ENCODE measurements at places on chromosomes 16 and 17. TPM values are rescaled to one million over a fixed set of nuclear protein-coding genes. Genes with fewer than 3 reads are reported as not detected.

OR1A1 gene
- not detected for polyA plus RNA-seq

DNA sequence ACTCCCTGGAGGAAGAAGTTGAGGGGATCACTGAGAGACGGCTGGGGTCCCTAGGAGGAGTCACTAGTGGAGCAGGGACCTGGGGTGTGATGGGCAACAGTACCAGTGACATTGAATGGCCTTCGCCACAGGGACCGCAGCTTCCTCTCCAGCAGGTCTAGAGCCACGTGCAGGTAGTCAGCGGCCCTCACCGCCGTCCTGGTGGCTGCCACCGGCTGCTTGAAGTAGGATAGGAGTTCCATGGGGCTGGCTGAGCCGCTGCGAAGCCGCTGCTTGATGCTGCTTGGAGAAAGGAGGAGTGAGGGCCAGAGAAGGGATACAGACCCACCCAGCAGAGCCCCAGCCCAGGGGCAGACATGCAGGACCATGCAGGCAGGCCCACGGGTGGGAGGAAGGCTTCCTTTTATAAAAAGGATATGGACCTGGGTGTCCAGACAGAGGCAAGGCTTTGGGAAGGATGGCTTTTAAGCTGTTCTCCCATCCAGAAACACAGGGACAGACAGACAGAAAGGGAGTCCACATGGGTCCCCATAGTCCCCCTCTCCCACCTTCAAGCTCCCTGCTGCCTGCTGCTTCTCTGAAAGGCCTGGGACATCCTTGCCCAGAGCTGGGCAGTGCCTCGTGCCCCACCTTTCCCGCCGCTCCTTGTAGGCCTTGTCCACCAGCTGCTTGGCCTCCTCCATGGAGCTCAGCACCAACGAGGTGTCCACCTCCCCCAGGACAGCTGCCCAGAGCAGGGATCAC lies 827 bp downstream of the MPO start:
- DNase-seq: no peak

DNA sequence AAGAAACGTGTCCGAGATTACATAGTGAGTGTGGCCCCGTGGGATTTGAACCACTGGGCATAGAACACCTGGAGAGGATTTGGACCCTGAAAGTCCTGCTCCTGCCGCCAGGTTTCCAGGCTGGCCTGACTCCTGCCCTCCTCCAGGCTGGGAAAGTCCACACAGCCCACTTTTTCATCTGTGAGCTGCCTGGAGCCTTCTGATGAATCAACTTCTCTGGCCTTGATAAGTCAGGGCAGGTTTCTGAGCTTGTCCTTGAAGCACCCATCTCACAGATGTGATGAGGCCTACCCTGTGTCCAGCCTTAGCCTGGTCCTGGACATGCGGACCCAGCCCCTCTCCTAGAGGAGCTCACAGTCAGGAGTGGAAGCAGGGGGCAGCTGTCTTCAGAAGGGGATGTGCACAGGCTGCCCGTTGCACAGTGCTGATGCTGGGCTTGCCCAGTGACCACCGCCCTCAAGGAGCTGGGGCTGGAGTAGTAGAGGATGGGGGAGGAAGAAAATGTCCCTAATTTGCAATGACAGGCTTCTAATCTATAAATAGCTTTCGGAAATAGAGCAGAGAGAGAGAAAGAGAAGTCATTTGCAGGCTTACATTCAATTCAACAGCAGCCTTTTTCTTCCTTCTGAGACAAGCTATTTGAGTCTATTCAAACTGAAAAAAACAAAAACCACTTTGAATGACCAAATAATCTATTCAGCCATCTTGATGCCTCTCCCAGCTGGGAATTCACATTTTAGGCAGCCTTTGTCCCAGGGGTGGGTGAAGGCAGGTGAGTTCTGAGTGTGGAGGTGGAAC lies 73.5 kb upstream of the DNAJA2 start:
- no peak for DNase-seq

- DNase-seq: no peak
Measured at GRCh38 chr17:79113699-79114457, 39.3 kb downstream of the ENGASE start.

CLEC18A gene
- 0.23 TPM for polyA plus RNA-seq

DNA sequence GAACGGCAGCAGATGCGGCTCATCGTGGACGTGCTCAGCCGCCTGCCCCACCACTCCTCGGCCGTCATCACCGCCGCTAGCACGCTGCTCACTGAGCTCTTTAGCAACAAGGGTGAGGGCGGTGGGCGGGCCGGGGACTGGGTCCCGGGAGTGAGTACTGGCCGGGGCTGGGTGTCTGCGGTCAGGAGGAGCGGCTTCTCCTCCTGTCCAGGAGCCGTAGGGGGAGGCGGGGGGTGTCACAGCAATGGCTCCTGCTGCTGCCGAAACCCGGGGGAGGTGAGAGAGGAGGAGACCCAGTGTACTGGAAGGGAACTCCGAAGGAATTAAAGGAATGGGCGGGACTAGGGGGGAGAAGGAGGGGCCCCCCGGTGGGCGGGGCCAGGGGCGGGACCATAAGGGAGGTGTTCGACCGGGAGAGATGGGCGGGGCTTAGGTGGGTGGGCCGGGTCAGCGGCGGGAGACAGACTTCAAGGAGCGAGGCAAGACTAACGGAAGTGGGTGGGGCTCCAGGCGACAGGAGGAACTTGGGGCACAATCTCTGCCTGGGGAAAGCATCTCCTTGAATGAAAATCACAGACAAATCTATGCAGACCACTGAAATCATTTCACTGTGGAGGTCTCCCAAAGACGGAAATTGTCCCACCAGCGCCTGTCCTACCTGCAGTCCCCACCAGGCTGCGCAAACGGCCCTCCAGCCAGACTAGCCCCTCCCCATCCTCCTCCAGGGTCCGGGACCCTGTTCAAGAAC lies 2.4 kb downstream of the NAGS start:
- peak; percentile 97 for DNase-seq

DNA sequence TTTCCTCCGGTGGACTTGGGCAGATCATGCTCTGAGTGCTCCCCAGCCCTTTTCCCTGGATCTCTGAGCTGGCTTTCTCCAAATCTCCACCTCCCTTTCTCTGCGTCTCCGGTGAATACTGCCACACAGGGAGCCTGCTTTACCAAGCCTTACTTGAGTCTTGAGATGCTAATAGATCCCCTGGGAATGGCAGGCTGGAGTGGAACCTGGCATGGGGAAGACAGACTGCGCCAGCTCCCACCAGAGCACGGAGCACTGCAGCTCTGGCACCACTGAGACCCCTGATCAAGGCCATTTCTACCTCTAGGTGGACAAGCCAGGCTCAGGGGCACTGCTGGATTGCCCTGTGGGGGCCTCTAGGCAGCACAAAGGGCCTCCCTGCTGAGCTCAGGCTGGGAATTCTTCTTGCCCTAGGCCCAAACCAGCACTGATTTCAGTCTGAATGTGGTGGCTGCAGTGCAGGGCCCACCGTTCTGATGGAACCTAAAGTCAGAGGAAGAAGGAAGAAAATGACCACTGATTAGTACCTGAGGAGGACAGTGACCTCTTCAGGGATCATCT lies 74.3 kb upstream of the CRHR1 start:
- DNase-seq: no peak

GRCh38 chr17:10547351-10547750 lies 2.1 kb downstream of the MYH2 start:
- DNase-seq: no peak

DNA sequence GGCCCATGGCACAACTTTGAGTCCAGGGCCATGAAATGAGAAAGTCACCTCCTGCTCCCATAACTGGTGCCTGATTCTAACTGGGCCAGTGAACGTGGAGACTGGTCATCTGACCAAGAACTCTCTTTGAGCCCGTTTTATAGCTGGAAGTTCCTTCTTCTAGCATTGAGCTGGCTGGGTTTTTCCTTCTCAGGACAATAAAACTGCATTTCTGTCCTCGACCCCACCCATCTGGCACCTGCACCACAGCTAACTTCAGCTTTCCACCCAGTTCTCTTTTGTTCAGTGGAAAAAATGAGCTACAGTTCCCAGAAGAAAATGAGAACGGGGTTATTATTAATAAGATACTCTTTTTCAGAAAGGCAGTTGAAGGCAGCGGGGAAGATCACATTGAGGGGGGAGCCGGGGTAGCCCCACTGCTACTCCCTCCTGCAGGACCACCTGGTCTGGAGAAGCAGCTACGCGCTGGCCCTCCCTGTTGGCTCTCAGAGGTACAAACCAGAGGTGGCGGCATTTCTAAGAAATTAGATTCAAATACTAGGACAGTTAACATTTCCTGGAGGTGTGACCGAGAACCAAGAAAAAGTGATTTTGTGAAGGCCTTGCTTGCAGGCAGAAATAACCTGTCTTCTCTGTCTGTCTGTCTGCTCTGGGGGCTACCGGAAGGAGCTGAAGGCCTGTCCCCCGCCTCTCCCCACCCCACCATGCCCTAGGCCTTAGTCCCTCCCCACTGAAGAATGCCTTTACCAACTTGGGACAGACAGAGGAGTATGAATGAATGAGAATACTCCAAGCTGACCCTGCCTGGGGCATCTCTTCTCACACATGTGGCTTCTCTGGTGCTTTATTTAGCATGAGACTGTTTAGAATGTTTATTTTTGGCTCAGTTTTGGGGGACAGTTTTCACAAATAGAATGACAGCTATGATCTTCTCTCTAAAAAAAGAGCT lies 123.9 kb downstream of the XYLT1 start:
- DNase-seq: no peak

- no peak for DNase-seq
Measured at GRCh38 chr17:50816271-50816670, 19.1 kb upstream of the WFIKKN2 start.

OR1E2 gene
- not detected for polyA plus RNA-seq

GRCh38 chr16:78494674-78495073 lies 395.2 kb downstream of the WWOX start:
- DNase-seq: no peak

DNA sequence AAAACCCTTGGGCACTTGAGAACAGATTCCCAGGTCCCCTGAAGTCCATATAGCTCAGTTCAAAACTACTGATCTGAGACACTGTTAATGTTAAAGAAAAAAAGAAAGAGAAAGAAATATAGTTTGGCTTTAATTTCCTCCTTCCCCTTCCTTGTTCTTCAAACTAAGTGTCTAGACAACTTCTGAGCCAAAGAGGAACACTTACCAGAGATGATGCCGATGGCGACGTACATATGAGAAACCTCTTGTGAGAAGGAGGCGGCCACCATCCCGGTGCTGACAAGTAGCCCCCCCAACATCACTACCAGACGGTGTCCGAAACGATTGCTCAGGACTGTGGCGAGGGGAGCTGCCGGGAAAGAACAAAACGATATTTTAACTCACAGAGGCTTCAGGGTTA lies 17.2 kb downstream of the SLC16A6 start:
- no peak for DNase-seq

DNA sequence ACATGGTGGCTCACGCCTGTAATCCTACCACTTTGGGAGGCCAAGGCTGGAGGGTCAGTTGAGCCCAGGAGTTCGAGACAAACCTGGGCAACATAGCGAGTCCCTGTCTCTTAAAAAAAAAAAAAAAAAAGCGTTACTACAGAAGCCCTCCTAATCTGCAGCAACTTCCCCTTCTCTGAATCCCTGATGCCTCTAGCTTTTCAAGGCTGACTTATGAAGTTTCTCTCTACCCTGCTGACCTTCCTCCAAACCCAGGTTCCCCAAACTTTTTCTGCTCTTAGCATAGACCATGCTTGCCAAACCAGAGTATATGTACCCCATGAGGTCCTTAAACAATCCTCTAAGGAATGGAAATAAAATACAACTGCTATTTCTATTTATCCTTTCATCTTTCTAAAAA lies 16.4 kb downstream of the LYRM1 start:
- DNase-seq: no peak

DNA sequence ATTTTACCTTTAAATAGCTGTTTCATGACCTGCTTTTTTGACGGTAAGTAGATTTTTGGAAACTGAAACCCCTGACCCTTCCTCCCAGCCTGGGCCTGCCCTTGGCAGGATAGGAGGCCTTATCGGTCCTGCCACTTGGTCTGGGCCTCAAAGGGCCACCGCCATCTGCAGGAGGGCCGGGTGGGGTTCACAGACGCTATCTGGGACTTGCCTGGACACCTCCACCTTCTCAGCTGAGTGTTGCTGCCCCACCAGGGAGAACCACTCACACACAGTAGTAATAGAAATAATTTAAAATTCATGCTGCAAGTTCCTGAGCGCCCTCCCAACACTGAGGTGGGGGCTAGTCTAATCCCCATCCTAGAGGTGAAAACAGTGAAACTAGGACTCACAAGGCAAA lies 4.6 kb upstream of the NPRL3 start:
- DNase-seq: no peak

DNA sequence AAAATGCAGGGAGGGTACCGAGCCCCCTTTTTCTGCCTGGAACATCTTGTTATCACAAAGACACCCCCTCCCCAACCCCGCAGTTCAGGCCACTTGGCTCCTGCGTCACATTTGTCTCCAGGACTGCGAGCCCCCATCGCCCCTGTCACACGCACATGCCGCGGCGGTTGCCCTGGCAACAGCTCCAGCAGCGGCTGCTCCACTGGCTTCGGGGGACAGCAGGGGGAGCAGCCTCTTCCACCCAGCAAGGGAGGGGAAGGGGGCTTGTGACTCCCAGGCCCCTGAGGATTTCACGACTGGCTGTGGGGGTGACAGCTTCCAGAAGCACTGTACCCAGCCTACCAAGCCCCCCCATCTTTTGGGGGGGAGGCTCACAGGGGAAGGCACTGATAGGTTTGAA lies 2.6 kb downstream of the BAIAP3 start:
- DNase-seq: no peak

GRCh38 chr17:16197276-16197675 lies 18.1 kb downstream of the NCOR1 start:
- DNase-seq: no peak

GRCh38 chr17:64420143-64420670 lies 28.7 kb upstream of the MILR1 start:
- peak; percentile 85 for DNase-seq

- DNase-seq: peak; percentile 64
Measured at GRCh38 chr16:2148714-2149629, 547 bp downstream of the RAB26 start.

DNA sequence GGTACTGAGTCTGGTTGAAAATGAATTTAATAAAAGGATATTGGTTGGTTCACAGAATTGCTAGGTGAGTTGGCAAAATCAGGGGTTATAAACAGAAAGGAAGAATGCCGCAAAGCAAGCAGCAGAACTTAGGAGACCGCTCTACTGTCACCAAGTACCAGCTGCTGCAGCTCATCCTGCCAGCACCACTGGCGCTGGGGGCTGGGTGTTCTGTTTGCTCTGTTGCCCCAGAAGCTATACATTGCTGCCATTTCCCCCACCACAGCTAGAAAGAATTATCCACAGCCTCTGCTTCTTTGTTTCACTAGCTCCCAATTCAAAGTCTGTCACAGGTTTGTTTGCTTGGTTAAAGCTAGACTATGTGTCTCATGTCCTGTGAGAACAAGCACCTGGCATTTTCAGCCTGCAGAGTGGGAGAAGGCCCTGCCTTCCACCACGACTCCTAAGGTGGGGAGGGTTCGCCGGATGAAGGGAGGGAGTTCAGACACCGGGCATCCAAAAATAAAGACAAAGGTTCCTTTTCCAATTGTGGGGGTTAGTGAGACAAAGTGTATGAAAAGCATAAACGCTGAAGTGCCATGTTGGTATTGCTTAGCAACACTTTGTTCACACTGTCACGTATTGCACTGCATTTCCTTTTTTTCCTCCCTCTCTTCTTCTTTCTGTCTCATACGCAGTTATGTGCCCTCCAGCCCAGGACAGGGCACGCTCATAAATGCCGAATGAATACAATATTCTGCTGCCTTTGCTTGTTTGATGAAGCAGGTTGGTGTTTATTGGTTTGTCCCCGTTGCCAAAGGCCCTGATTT lies 9.6 kb upstream of the CPD start:
- no peak for DNase-seq
